ENCODE measurements at places on chromosomes 12 and 14. TPM values are rescaled to one million over a fixed set of nuclear protein-coding genes. Genes with fewer than 3 reads are reported as not detected.

The TSPAN9 gene
- total RNA-seq = 114 TPM

The CD27 gene
- not detected for total RNA-seq

- no peak for DNase-seq
These were observed 37.7 kb downstream of the TSPAN19 start for GRCh38 chr12:84998341-84998740.

- DNase-seq = peak; percentile 97
These were observed 17.8 kb upstream of the CD9 start for GRCh38 chr12:6182279-6182898.

- DNase-seq = no peak
These were observed 54.3 kb downstream of the SVOP start for GRCh38 chr12:108966378-108967151.

DNA sequence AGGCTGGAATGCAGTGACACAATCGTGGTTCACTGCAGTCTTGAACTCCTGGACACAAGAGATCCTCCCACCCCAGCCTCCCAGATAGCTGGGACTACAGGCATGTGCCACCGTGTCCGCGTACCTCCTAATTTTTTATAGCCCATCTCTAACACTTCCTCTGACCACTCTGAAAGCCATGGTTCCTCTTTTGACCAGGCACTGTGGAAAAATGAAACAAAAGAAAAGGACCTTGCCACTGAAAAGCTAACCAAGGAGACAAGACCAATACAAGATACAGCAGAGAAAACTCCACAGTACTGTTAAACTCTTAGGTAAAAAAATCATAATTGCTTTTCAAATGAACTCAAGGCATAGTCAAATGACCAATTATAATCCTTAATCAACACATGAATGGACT, 233.3 kb downstream of the NEDD1 start:
- DNase-seq = no peak

DNA sequence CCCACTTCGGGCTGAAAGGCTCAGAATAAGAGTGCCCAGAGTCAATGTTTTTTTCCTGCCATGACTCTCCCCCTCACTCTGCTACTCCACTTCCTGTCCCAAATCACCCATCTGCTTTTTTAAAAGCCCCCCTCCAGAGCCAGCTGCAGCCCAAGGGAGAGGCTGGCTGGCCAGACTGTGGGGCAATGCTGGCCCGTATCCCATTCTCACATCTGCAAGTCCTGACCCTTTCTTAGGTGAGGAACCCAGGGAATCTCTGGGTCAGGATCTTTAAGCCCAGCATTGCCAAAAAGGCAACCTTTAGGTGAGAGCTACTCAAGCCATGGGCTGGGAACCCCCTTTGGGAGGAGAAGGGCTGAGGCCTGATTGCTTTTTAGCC, 1.7 kb upstream of the ITGA5 start:
- DNase-seq = no peak

DNA sequence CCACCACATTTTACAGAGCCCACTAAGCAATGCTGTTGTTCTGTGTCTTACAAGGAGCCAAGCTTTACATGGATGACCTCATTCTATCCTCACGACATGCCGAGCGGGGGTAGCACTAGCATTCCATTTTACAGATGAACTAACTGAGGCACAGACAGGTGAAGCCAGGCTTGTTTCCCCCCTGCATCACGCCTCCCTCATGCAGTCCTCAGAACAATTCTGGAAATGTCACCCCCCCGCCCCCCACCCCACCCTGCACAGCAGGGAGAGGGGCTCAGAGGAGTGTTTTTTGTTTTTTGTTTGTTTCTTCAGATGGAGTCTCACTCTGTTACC, 1.5 kb downstream of the SLC8B1 start:
- no peak for DNase-seq

GRCh38 chr12:47750229-47750798, 8.4 kb downstream of the RAPGEF3 start:
- DNase-seq = no peak

DNA sequence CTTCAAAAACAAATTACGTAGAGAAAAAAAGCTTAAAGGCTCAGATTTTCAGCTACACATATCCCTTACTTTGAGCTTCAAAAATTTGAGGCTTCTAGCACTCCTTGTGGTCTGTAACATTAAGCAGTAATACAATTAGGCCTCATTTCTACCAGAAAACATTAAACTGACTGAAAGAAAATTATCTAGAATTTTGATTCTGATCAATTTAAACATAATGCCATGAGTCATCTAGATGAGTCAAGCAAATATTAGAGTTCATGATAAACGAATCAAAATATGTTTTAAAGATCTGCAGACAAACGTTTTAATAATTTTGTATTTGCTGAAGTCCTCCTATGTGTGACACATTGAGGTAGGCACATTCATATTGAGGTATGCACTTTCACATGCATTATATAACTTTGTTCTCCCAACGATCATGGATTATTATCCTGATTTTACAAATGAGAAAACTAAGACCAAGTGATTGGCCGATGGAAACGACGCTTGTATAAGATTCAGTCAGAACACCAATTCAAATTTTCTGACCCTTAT, 4.3 kb downstream of the OSBPL8 start:
- no peak for DNase-seq

Data from osteocyte (in vitro differentiated cells).